ENCODE measurements at places on chromosomes 11 and 22.

DNA sequence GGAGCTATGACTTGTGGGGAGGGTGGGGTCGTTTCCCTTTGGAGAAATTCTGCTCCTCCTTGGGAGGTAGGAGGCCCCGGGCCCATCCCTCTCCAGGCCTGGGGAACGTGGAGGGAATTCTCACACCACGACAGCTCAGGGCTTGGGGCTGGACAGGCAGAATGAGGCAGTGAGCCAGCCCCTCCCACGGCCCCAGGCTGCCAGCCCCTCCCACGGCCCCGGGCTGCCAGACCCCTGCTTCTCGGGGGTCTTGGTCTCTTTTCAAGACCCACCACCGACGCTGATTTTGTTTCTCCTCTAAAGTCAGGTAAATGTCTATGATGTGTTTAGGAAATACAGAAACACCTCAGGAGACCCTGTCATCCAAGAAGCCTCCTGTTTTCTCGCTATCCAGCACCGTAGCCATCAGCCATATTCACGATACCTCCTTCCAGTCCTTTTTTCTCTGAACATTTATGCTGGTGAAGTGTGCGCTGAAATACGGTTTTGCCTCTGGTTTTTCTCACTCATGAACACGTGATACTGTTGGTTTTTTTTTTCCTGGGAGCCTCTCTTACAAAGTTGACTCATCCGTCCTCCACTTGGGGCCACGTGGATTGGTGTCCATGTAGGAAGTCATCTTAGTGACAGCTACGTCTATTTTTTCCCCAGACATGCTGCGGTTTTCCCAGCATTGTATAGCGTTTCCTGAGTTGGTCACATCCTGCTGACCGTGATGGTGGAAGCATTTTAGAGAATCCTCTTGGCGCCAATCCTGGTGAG lies 1219.6 kb downstream of the BRD1 start:
- no peak for DNase-seq

- no peak for DNase-seq
Observed at GRCh38 chr22:35343664-35344550, 37.0 kb upstream of the HMOX1 start.

GRCh38 chr11:77089004-77089545 lies 13.6 kb upstream of the OMP start:
- DNase-seq = no peak

DNA sequence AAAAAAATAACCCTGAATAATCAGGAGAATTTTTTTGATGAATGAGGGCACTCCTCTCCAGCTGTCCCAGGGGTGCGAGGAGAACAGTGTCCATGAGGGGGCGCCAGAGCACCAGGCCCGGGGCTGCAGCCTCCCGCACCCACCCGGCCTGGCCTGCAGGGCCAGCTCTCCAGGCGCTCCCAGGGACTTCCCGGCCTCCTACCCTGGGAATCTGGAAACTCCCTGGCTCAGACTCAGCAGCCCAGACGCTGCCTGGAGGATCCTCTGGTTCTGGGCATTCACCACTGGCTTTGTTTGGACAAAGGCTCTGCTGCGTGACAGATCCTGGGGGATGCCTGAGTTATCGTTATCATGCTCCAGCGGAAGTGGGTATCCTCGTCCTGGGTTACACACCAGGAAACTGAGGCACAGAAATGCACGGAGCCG lies 31.0 kb downstream of the MCM5 start:
- peak; percentile 32 for DNase-seq

DNA sequence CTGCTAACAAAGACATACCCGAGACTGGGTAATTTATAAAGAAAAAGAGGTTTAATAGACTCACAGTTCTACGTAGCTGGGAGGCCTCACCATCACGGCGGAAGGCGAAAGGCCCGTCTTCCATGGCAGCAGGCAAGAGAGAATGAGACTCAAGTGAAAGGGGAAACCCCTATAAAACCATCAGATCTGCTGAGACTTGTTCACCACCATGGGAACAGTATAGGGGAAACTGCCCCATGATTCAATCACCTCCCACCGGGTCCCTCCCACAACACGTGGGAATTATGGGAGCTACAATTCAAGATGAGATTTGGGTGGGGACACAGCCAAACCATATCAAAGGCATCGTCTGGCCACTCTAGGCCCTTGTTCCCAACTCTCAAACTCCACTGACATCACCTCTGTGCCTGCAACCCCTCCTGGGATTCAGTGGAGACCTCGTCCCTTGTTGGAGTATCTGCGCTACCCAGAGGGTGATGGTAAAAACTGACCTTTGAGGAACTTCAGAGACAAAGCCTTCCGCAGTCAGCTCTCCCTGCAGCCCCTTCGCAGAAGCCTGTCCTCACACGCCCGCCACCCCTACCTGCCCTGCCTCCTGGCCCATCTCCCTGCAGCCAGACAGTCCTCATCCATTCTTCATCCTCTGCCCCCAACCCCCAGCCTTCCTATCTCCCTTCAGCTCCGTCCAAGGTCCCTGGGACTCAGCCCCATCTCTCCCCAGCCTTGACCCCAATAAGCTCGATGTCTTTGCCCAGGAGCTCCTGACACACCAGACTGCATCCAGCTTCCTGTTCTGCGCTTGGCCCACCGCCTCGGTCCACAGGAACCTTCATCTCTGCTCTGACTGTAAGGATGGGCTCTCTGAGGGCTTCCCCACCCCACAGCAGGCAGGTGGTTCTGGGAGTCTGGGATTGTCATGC lies 15.8 kb downstream of the CCND1 start:
- no peak for DNase-seq

DNA sequence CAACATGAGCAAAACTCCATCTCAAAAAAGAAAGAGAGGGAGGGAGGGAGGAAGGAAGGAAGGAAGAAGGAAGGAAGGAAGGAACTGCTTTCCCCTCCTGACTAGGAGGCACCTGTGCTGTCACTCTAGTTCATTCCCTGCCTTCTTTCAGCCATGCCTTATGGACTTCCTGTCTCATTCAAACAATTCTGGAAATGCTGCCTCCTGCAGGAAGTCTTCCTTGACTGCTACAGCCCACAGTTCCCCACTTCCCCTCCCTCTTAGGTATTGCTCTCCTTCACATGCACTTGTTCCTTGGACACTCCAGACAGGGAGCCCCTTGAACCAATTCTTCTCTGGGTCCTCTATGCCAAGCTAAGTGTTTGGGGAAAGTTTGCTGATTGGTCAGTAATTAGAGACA lies 31.6 kb upstream of the WNT11 start:
- DNase-seq = no peak

DNA sequence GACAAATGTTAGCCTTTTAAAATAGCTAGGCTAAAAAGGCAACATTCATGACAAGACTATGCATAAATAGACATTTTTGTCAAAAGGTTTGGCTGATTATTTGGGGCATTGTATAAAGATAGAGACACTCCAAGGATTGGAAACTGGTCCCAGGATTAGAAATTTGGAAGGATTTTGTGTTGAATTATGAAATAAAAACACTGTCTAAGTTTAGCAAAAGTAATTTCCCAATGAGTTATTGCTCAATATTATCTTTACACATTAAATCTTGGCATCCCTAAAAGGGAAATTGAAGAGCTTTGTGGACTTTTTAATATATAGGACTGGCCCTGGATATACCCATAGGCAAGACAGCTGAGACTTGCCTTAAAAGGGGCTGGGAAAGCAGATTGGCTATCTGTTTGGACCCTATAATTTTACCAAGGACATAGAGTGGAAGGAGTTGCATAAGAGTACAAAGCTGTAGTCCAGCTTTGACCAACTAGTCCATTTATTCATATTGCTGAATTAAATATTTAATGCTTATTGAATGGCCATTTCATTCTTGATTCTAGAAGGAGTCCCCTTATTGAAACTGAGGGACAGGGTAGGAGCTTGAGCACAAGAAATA lies 382.7 kb downstream of the METTL15 start:
- no peak for DNase-seq

- no peak for DNase-seq
Observed at GRCh38 chr11:76713499-76713898, 43.0 kb upstream of the LRRC32 start.

DNA sequence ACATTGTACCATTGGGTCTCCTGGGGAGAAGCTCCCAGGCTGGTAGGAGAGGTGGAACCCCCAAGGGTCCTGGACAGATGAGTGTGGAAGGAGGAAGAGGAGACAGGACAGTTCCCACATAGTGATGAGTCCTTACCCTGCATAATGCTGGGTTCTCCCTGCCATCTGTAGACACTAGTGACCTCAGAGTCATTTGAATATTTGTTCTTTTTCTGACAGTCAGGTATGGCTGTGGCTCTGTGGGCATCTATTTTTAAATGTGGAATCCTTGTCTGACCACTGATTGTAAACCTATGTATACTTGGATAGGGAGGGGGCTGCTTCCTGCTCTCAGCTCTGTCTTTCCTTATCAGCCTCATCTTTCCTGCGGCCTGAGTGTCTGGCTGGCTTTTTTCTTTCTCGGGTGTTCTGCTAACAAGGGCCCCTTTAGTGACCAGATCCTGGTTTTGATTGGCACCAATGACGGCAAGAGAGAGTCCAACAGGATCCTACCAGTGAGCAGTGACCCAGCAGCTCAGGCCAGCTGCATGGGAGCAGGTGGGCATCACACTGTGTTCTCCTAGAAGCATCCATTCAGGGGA lies 2.6 kb upstream of the SLC5A1 start:
- no peak for DNase-seq

- no peak for DNase-seq
Observed at GRCh38 chr11:12581923-12582322, 92.3 kb upstream of the TEAD1 start.

- DNase-seq = no peak
Observed at GRCh38 chr11:125892071-125892470, 4.6 kb downstream of the HYLS1 start.

GRCh38 chr11:29628609-29629008 lies 388.2 kb downstream of the KCNA4 start:
- no peak for DNase-seq

GRCh38 chr11:117300283-117300663 lies 9.1 kb downstream of the BACE1-AS start:
- DNase-seq = no peak

DNA sequence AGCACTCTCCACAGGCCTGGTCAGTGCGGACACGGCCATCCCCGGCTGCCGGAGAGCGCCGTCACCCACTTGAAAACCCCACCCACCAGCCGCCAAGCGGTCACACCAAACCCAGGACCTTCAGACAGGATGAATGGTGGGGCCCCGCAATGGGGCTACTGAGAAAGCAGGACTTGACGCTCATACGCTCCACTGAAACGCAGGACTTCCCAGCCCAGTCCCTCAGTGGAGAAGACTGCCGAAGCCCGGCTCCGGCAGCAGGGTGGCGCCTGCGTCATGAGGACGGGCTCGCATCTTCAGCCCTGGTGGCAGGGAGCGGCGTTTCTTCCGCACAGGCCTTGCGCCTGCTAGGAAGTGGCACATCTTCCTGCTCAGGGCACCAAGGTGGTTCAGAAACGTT lies 15.3 kb upstream of the PHLDA2 start:
- no peak for DNase-seq

GRCh38 chr11:13098063-13098462 lies 88.9 kb downstream of the RASSF10 start:
- DNase-seq = no peak

- no peak for DNase-seq
Observed at GRCh38 chr11:129611661-129612446, 203.8 kb upstream of the TMEM45B start.
